Amniotic stem cell (primary cell): ENCODE measurements at places on chromosomes 1 and 21.
A peak's percentile ranks its signal among the peaks of the same experiment; 100 is the strongest.

GRCh38 chr1:217322834-217323233 is 308.1 kb downstream of the GPATCH2 start:
- no peak for DNase-seq

- DNase-seq: no peak
These were observed 389.7 kb downstream of the NCAM2 start for GRCh38 chr21:21387916-21388315.

DNA sequence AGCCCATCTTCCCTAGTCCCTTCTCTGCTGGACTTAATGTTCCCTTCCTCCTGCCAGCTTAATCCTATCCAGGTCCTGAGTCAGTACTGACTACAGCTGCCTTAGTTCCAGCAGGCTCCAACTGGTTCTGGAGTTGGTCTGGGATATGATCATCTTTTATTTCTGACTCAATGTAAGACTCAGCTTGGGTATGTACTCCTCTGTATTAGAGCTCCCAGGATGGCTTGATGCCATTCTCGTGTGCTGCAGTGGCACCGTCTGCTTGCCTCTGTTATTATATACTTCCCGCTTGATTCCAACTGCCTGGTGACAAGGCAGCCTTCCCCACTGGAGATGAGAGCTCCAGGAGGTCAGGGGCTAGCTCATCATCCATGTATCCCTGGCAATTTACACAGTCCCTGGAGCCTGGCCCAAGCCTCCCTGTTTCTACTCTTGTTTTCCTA is 164.4 kb upstream of the DPT start:
- no peak for DNase-seq

GRCh38 chr1:24391882-24392603 is 21.5 kb downstream of the STPG1 start:
- DNase-seq: no peak

DNA sequence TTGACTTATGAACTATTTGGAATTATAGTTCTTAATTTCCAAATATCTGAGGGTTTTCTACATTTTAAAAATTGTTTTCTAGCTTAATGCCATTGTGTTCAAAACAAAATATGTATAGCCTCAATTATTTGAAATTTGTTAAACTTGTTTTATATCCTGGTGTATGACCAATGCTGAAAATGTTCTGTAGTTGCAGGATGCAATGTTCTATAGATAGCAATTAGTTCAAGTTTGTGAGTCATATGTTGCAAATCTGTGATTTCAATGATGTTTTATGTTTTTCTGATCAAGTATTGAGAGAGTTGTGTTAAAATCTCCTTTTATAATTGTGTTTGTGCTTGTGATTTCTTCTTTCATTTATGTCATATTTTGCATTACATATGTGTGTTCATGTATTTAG is 517.5 kb downstream of the ADGRL2 start:
- DNase-seq: no peak

DNA sequence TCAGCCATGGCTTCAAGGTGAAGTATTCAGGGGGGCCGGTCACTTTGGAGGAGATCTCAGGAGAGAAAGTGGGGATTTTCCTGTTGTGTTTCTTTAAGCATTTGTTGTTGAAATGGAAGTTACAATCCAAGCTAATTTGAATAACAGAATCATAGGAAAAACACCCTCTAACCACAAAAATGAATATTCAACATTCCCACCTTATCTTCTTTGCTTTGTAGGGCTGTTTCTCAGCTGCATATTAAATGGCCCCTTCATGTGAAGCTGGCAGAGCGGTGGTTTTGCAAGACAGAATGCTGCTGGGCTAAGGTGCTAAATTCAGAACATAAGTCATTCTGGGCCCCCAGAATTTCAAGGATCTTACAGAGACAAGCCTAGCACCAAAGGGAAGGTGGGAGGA is 279.0 kb downstream of the RRAGC start:
- DNase-seq: no peak

GRCh38 chr1:46188295-46189030 is 9.8 kb downstream of the POMGNT1 start:
- no peak for DNase-seq

DNA sequence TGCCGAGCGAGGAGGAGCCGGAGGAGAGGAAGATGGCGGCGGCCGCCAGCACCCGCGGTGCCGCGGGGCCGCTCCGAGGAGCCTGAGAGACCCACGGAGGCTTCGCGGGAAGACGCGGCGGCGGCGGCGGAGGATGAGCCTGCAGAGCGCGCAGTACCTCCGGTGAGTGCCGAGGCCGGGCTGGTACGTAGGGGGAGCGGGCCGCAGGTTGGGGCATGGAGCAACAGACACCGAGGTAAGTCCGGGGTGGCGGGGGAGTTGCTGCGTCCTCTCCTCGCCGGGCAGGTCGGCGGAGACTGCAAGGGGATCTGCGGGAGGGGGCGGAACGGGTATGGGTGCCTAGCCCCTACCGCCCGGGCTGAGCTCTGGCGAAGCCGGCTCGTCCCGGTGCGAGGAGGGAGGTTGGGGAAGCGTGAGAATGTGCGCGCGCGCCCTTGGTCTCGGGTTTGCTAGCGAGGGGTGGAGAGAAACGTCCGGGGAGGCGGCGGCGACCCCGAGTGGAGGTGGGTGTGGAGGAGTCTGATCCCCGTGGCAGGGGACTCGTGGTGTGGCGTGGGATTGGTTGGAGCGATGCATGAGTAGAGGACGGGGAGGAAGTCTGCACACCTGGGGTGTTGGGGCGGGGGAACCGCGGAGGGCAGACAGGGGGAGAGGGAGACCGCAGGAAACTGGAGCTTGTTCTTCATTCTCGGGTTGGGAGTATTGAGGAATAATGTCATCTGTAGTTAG is at the start of gene SMG7:
SMG7 (plus strand) TSS at position 12 of the 729 bp plus-strand sequence; CDS start at position 134, 122 bp downstream.
- peak; percentile 42 for DNase-seq

DNA sequence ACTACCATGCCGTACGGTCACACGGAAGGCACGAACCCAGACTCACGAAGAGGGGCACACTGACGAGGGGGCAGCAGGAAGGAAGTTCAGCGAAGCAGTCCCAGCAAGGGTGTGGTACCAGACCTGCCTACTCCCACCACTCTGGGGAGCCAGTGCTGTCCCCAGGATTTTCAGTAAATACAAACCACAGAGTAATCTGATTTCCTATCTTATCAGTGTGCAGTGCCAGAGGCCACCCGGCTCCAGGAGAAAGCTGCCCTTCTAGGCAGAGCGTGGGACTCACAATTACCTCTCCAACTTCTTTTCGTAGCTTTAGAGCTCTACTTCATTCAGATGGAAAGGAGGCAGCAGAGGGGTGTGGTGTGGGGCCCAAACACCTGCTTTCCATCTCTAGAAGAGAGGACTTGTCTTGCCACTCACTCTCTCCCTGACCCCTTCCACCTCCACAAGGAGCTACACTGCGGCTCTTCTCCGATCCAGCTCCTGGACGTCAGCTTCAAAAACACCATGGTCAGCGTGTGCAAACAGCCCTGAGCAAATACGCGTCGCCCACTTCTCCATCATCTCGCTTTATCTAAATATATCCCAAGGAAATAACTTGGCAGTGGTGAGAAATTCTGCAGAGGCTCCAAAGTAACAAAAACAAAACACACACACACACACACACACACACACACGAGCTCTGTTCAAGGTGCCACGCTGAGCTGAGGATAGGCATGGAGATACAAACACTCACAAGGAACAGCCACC is 98.5 kb downstream of the MRPL37 start:
- DNase-seq: no peak

- DNase-seq: no peak
These were observed 47.9 kb downstream of the S1PR1 start for GRCh38 chr1:101284622-101285218.

GRCh38 chr21:45256912-45257672 is 30.6 kb downstream of the POFUT2 start:
- DNase-seq: no peak

- DNase-seq: peak; percentile 19
These were observed 4.2 kb downstream of the SPOCD1 start for GRCh38 chr1:31811605-31812004.

- DNase-seq: peak; percentile 68
These were observed 4.0 kb downstream of the GLMP start for GRCh38 chr1:156291226-156292061.

DNA sequence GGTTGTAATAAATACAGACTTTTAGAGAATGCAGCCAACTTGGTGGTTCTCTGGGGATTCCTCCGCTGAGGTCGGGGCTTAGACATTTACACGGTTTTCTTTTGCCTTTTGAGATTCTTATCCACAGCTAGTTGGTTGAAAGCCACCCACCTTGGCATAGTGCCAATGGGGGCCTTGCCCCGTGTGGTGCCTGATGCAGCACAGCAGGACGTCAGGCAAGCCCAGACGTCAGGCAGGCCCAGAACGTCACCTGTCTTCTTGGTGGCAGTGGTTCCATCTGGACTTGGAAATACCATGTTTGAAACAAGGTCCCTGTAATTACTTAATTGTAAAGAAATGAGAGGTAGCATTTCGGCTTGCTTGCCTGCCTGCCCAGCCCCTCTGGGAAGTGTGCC is 78.5 kb downstream of the GALNT2 start:
- no peak for DNase-seq

DNA sequence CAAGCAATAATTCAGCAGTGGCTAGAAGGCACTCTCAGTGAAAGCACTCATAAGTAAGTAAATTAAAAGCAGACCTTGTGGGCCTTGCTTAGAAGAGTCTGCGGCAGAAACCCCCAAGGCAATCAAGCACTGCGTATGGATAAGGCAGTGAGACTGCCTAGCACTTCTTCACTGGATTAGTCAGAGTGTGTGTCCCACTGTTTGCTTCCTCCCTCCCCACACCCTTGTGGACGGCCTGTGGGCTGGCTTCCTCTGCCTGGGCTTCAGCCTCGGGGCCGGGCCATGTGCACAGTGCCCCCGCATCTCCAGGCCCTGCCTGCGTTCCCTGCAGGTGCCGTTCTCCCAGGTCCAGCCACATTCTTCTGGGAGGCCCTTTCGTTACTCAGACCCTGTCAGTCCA is 23.8 kb downstream of the AGT start:
- no peak for DNase-seq

DNA sequence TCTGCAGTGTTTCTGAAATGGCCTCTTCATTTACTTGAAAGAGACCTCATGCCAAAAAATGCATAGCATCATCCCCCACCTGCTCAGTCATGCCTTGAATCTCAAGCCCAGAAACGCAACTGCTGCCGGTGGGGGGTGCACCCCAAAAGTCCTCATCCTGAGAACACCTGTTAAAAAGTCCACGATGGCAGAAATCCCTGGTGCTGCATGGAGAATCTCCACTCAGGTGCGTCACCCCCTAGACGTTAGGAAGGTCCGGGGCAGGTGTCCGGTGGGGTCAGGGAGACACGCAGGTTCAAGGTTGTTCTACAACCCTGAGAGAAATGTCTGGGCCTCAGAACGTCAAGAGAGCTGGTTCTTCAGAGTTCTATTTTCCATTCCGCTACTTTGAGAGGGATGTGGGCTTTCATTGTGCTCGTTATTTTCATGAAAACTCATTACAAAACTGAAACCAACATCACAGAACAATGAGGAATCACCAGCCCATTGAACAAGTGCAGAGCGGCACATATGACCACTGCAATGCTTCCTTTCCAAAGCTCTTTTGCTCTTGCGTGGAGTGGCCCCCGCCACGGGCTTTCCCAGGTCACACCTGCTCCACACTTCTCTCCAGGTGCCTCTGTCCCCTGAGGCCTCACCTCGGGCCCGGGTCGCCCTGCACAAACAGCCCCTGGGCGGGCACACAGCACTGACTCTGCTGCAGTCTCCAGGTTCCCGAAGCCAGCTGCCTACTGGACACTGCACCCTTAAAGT is 201.9 kb downstream of the TOMM20 start:
- DNase-seq: no peak

DNA sequence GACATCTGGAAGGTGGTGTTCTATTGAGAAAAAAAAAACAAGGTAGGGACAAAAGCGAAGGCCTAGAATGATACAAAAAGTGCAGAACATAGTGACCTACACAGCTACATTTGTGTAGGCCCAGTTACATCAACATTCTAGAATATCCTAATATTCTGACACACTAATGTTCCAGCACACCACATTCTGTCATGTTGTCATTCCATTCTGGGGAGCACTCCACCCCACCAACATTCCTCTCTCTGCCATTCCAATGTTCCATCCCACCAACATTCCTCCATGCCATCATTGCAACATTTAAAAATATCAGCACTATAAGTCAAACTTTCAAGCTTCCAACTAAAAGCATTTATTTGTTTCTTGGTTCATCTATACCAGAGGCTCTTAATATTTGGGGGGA is 28.5 kb downstream of the COA7 start:
- DNase-seq: peak; percentile 26

DNA sequence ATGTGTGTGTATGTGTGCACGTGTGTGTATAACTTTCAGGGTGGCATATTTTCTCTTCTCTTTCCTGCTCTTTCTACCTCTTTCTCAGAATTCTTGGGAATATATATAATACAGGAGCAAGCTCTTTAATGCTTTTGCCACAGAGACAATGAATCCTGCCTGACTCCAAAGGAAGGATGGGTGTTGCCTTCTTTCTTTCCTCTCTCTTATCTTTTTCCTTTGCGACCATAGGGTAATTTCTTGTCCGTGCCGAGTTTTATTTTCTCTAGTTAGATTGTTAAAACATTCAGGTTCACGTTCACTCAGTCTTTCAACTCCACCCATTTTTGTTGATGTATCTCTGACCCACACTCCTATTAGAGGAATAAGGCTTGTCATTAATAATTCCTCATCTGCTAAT is 129.0 kb upstream of the C1orf21 start:
- DNase-seq: no peak

GRCh38 chr1:236800002-236800620 is 5.0 kb downstream of the MTR start:
- DNase-seq: no peak

DNA sequence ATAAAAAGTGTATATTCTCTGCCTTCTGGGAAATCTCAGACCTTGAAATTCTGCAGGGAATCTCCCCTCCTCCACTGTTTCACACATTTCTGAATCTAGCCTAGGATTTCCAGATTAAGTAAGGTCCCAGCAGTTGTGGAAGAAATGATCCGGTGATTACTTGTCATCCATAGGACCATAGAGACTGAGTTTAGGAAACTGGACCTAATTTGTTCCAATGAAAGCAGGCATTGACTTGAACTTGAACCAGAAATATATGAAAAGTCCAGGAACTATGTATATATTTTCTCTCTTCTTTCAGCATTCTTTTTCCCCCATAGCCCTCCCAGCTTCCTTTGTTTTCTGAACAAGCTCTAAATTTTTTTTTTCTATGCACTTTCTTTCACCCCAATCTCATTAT is 149.5 kb upstream of the SPAG17 start:
- DNase-seq: no peak

DNA sequence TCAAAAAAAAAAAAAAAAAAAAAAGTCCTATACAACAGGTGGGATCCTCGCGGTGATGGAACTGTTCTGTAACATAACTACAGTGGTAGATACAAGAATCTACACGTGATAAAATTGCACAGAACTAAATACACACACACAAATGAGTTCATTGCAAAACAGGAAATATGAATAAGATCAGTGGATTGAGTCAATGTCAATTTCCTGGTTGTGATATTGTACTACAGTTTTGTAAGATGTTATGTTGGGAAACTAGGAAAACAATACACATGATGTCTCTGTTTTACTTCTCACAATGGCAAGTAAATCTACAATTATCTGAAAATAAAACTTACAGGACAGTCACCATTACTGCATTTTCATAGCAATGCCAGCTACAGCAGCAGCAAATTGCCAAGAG is 59.8 kb downstream of the ITGB3BP start:
- DNase-seq: no peak
